ENCODE measurements at places on chromosomes 3 and 15. TPM values are rescaled to one million over a fixed set of nuclear protein-coding genes. Genes with fewer than 3 reads are reported as not detected.

The CEMIP gene
- 0.66 TPM for total RNA-seq

DNA sequence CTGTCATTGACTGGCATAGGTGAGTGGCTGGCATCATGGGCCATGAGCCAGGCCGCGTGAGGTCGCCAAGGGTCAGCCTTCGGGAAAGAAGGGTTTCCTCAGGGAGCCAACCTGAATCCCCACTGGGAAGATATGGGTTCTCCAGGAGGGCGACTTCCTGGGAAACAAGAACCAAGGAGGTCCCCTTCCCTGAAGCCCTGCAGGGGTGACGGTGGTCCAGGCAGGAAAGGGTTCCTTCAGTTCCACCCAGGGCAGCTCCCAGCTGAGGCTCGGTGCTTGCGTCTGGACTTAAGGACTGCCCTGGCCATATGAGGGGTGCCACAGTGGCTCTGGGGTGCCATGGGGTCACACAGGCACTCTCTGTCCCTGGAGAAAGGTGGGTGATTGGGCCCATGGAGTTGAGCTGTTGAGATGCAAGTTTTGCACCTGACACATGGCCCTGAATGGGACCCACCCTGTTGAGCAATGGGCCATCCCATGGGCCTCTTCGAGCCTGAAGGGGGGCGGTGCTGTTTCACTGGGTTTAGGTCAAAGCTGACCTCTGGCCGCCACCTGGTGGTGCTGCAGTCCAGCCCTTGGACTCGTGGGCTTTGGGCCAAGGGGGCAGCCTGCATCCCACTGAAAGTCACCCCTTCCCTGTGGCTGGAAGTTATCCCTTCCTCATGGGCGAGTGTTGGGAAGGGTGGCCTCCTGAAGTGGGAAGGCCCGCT is 228.1 kb downstream of the SNRPN start:
- H3K4me1 ChIP-seq: no peaks in the 10 kb centered on the region

DNA sequence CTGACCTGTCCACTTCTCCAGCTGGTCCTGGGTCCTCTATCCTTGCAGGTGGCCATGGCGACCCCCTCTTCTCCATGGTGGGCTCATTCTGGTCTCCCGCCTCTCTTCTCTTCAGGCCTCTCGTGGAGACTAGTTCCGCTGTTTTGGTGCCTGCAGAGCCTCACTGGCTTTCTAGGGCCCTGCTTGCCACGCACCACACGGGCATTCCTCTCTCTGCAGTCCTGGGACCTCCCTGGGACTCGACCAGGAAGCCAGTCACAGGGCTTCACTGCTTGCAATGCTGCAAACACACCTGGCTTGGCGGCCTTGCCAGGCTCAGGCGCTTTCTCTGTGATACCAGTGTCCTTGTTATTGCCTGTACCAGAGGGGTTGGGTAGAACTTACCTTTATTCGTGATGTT is 9.1 kb downstream of the SLC28A1 start:
- H3K4me1 ChIP-seq: no peaks in the 10 kb centered on the region
- no peak overlapping the region for H3K4me3 ChIP-seq
- H3K27ac ChIP-seq: no peak overlapping the region
- H3K36me3 ChIP-seq: no peaks in the 10 kb centered on the region

The LTK gene
- total RNA-seq: 0.66 TPM

DNA sequence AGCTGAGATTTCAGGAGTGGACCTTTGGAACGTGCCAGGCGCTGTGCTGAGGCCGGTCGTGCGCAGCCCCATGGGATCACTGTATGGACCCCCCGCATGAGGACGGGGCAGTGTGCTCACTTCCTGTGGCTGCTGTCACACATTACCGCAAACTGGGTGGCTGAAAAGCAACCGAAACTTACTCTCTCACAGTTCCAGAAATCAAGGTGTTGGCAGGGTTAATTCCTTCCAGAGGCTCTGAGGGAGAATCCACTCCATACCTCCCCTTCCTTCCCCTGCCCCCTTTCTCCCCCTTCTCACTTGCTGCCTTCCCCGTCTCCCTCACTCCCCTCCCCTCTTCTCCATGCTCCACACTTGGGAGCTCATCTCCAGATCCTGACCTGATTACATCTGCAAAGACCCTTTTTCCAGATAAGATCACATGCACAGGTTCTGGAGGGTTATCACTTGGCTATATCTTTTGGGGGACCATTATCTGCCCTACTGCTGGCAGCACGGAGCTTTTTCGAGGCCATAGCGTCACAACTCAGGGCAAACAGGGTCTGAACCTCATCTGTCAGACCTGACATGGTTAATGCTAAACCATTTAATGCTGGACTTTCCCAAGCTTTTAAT is 41.2 kb downstream of the KLF13 start:
- no peak for DNase-seq
- H3K4me3 ChIP-seq: no peak overlapping the region
- H3K36me3 ChIP-seq: no peaks in the 10 kb centered on the region
